Cardiac muscle cell (in vitro differentiated cells and primary cell): ENCODE measurements at places on chromosomes 3 and 15. TPM values are rescaled to one million over a fixed set of nuclear protein-coding genes. Genes with fewer than 3 reads are reported as not detected.

CPN2 gene
- 0.36 and 0.56 TPM in 2 replicates for total RNA-seq

CPNE9 gene
- total RNA-seq, result not detected in 2 replicates

GRM7 gene
- total RNA-seq, result 1.1 and 1.7 TPM in 2 replicates

SGO1 gene
- total RNA-seq, result 2.4 and 11.4 TPM in 2 replicates

SLC27A2 gene
- not detected in 2 replicates for total RNA-seq

LINGO1 gene
- total RNA-seq, result 21.8 and 31.8 TPM in 2 replicates

KIF15 gene
- 1.4 and 6.4 TPM in 2 replicates for total RNA-seq

PIGZ gene
- total RNA-seq, result 4.2 and 8.1 TPM in 2 replicates

PSTPIP1 gene
- 0.63 TPM in 1 of 2 replicates, not detected in the other for total RNA-seq

SYNM gene
- total RNA-seq, result 4.8 and 8.0 TPM in 2 replicates

OR5H15 gene
- total RNA-seq, result not detected in 2 replicates

CYP8B1 gene
- total RNA-seq, result not detected in 2 replicates

GOLGA8K gene
- 1.3 TPM in 1 of 2 replicates, not detected in the other for total RNA-seq

ADCY5 gene
- total RNA-seq, result 47.7 and 93.7 TPM in 2 replicates

MYLK gene
- 2.0 and 4.8 TPM in 2 replicates for total RNA-seq

SLC28A2 gene
- not detected in 2 replicates for total RNA-seq

CLDN11 gene
- 0.09 and 0.35 TPM in 2 replicates for total RNA-seq
